Stimulated activated CD4-positive, alpha-beta T cell treated with anti-CD3 and anti-CD28 coated beads, TNF-alpha, amount 100 ng/mL, for 1 hour (primary cell): ENCODE measurements at places on chromosomes 2 and 18.

GRCh38 chr2:36770542-36771287 is 74.2 kb downstream of the VIT start:
- DNase-seq, result no peak

DNA sequence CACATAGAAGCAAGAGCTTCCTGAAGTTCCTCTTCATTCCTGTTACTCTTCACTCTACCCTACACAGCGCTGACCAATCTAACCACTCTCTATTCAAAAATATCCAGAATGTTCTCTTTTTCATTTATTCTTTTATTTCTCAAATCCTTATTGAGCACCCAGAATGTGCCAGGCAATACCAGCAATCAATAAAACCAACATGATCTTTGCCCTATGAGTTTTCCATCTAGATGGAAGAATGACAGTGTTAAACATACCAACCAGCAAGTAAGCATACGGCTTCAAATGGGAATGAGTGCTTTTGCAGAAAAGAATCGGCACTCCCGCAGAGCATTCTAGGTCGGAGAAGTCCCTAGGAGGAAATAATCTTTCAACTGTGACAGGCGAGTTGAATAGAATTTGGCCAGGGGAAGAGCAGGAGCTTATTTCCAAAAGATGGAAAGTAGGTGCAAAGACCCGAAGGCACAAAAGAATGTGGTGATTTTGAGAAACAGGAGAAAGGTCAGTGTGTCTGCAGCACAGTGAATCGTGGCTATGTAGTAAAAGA is 217.8 kb upstream of the MEIS1 start:
- DNase-seq, result no peak

DNA sequence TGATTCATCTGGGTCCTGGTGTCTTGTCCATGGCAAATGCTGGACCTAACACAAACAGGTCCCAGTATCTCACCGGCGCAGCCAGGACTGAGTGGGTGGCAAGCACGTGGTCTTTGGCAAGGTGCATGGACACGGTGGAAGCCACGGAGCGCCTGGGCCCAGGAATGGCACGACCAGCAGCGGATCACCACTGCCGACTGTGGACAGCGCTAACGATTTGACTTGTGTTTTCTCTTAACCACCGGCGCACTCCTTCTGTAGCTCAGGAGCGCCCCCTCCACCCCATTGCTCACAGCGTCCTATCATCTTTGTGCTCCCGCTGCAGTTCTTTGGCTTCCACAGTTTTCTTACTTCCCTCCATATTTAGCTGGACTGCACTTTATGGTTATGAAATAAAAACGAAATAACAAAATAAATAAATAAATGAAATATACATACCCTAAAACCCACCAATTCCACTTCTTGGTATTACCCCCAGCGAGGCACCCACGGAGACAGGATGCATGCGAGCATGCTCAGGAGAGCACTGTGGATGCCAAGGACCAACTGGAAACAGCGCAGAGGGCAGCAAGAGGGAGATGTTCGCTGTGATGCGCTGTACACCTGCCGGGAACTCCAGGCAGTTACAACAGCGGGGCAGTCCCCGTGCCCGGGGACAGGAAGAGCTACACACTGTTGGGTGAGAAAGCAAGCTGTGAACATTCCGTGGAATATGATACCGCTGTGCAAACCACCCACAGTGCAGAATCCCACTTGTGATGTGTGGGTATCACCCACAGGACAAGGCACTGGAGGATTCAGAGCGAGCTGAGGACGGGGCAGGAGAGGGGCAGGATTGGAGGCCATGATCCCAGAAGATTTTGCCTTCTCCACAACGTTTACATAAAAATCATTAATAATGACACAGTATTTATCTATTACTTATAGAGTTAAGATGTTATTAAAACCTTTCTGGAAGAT is 7.0 kb upstream of the CIDEA start:
- DNase-seq, result no peak

DNA sequence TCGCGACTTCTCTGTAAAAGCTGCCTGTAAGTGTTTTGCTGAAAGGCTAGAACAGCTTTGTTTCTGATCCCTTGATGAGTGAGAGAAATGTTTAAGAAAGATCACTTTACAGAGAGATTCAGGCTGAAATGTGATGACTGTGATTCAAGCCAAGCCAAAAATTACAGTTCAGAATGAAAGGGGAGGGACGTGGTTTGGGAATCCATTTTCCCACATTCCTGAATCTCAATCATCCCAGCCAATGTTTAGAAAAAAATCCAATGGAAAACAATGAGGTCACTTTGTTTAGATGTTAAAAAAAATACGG is 416.7 kb downstream of the ARHGAP15 start:
- no peak for DNase-seq

DNA sequence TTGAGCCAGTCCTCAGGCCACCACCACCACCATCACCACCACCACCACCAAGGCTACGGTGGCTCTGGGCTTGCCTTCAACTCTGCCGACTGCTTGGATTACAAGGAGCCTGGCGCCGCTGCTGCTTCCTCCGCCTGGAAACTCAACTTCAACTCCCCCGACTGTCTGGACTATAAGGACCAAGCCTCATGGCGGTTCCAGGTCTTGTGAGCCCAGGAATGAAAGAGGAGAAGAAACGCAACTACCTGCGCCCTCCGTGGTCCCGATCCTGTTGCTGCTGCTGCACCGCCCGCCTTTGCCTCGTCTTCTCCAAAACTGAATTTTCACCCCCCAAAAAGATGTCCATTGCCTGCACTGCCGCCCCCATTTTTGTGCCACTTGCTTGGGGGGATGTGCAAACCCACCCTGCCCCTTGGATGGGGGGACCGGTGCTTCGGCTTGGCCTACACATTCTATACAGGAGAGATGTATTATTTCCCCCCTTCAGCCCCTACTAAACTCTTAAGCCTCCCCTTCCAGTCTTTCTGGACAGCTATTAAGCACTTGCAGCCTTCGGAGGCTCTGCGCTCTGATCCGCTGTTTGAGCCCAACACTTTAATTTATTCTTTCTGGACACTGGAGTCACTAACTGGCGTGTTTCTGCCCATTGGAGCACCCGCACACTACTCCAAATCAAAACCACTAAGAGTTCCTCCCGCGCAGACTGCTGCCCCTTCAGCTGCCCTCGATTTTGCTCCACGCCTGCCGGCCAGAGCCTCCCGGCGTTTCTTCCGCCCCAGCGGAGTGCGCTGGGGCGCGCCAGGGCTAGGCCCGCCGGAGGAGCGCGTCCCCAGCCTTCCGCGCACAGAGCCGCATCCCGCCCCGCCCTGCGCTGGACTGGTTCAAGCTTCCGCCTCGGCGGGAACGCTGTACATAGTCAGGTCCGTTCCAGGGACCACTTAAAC is 5.7 kb downstream of the OTX1 start:
- DNase-seq, result no peak

GRCh38 chr2:202051499-202052161 is 18.0 kb downstream of the FZD7 start:
- no peak for DNase-seq

DNA sequence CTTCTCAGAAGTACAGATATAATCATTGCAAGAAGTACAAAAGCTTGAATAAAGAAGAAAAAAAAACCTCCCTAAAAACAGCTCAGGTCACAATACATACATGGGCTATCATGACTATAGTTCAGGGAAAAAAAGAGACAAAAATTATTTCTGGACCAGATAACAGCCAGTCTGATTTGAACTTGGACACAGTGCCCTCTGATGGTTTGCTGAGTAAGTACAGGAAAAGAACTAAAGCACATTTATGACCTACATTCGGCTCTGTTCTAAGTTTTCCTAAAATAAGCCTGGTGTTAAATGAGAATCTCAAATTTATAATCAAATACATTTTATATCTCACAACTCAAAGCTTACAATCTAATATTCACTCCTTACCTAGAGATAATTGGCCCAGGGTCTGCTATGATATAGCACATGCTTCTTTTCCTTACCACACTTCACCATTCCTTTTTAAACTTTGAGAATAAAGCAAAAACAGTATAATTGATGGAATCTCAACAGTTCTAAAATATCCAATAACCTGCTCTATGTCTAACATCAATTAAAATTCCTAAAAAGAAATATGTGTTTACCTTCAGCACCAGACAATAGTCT is 81.1 kb downstream of the RAPH1 start:
- no peak for DNase-seq

GRCh38 chr2:210626849-210627248 is 70.5 kb downstream of the CPS1 start:
- DNase-seq, result no peak

DNA sequence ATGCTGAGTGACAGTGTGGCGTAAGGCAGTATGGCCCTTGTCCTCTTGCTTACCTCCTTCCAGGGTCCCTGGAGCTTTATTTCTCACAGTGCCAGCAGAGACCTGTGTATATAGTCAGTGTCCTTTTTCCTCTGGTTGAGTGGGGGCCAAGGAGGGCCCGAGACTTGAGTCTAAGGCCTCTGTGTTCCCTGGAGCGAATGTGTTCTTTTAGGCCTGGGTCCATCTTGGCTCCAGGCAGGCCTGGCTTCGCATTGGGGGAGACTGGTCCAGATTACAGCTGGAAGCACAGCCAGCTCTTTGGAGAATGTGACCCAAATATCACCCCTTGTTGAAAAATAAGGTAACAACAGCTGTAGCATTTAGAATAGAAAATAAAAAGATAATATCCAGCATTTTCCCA is 5.0 kb downstream of the VAMP5 start:
- no peak for DNase-seq

- DNase-seq, result no peak
These were observed 28.4 kb upstream of the TANK start for GRCh38 chr2:161131804-161132203.

GRCh38 chr18:8745355-8746014 is 40.1 kb downstream of the MTCL1 start:
- no peak for DNase-seq

DNA sequence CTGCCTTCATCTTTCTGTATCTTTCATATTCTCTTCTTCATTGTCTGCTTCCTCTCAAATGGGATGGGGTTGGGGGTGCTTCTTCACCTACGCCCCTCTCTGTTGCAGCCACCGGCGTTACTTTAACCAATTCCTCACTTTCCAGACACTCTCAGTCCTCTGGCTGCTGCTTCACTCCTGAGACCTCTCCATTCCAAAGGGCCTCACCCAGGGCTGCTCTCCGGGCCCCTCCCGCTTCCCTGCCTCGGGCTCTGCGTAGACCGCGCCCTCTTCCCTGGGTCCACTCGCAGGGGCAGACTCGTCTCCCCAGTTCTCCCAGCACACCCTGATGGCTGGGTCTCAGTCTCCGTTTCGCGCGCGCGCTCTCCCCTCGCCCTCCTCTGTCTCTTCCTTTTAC is 926 bp downstream of the SERPINB8 start:
- DNase-seq, result no peak

GRCh38 chr2:226362980-226363379 is 436.6 kb downstream of the IRS1 start:
- DNase-seq, result no peak

- no peak for DNase-seq
These were observed 27.5 kb upstream of the CD28 start for GRCh38 chr2:203678971-203679370.

GRCh38 chr18:76997951-76998808 is 134.4 kb downstream of the MBP start:
- no peak for DNase-seq

DNA sequence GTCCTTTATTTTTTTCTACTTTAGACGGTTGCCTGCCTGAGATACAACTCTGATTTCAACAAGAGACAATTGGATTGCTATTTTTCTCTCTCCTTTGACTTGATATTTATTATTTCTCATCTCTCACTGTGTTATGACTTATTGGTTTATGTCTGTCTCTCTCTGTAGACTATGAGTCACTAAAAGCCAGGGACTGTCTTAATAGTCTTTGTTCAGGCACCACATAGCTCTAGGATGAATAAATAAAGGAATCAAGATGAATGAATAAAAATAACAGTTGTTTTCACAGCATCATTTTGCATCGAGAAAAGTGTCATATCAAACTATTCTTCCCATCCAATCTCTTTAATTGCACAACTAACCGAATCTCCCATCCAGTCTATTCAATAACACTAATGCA is 31.4 kb upstream of the CD28 start:
- no peak for DNase-seq

DNA sequence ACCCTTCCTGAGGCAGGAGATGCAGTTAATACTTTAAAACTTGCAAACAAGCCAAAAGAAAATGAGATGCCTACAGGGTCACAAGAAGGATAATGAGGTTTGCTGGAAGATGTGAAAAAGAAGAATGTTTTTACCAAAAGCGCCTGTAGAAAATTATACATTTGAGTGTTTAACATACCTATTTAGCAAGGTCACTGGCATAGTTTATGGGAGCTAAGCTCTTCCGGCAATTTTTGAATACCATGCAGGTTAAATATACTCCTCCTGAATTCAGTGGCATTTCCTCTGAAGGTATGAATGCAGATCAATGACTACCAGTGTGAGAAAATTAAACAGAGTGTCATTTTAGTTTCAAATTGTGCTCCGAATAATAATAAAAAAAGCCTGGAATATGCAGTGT is 21.2 kb upstream of the MAP3K20 start:
- DNase-seq, result no peak

GRCh38 chr2:30305235-30305634 is 73.9 kb downstream of the LBH start:
- no peak for DNase-seq

- no peak for DNase-seq
These were observed 539 bp downstream of the LAPTM4A start for GRCh38 chr2:20050646-20051531.

GRCh38 chr18:48167897-48168253 is 237.4 kb upstream of the SMAD2 start:
- no peak for DNase-seq

GRCh38 chr2:88903749-88904353 is 212.4 kb downstream of the RPIA start:
- DNase-seq, result no peak

DNA sequence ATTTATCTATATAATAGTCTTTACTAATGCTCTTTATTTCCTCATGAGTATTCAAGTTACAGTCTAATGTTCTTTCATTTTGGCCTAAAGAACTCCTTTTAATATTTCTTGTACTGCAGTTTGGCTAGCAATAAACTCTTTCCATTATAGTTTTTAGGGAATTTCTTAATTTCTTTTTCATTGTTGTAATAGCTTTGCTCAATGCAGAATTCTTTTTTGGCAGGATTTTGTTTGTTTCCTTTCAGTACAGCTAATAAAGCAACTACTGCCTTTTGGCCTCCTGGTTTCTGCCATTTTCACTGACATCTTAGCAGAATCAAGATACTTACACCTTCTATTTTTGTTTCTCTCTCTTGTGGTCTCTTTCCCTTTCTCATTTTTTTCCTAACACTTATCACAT is 390.4 kb upstream of the RGPD4 start:
- DNase-seq, result no peak
